ENCODE measurements at places on chromosomes 2 and 18. TPM values are rescaled to one million over a fixed set of nuclear protein-coding genes. Genes with fewer than 3 reads are reported as not detected.

The PTCD3 gene
- polyA plus RNA-seq: 21.7 TPM

The BCL2 gene
- polyA plus RNA-seq: 1.9 TPM

The CPS1 gene
- polyA plus RNA-seq: 0.99 TPM

The HTR2B gene
- polyA plus RNA-seq: 0.49 TPM

The AFF3 gene
- 1.1 TPM for polyA plus RNA-seq

The CYTIP gene
- polyA plus RNA-seq: 1.4 TPM

The C2orf80 gene
- polyA plus RNA-seq: not detected

The ABHD1 gene
- polyA plus RNA-seq: 0.31 TPM

The RNF144A gene
- 2.4 TPM for polyA plus RNA-seq

The UCN gene
- 1.1 TPM for polyA plus RNA-seq

The GPR39 gene
- 0.65 TPM for polyA plus RNA-seq

The GRB14 gene
- polyA plus RNA-seq: 1.1 TPM

The MC5R gene
- 0.20 TPM for polyA plus RNA-seq

The TACR1 gene
- polyA plus RNA-seq: 0.72 TPM

The GPR45 gene
- polyA plus RNA-seq: not detected

The NT5DC4 gene
- polyA plus RNA-seq: not detected

The TMEM182 gene
- 0.96 TPM for polyA plus RNA-seq

The SRD5A2 gene
- polyA plus RNA-seq: not detected

The UNC50 gene
- 26.0 TPM for polyA plus RNA-seq

The MRPL44 gene
- 8.6 TPM for polyA plus RNA-seq

The GCG gene
- 0.14 TPM for polyA plus RNA-seq

The COLEC12 gene
- 1.2 TPM for polyA plus RNA-seq

The ZC3H6 gene
- 0.61 TPM for polyA plus RNA-seq

The ASB18 gene
- polyA plus RNA-seq: not detected

The XDH gene
- 4.7 TPM for polyA plus RNA-seq

The TNS1 gene
- 39.0 TPM for polyA plus RNA-seq

The GREB1L gene
- 0.31 TPM for polyA plus RNA-seq

The CAVIN2 gene
- polyA plus RNA-seq: 11.1 TPM

The PRSS56 gene
- not detected for polyA plus RNA-seq

The ZNF638 gene
- polyA plus RNA-seq: 42.4 TPM

The TSPYL6 gene
- not detected for polyA plus RNA-seq

The RAB6C gene
- polyA plus RNA-seq: 0.02 TPM

The PTRHD1 gene
- 25.8 TPM for polyA plus RNA-seq

The PRLH gene
- not detected for polyA plus RNA-seq

The ARHGEF33 gene
- 0.24 TPM for polyA plus RNA-seq

The DPYSL5 gene
- polyA plus RNA-seq: not detected

The EGR4 gene
- polyA plus RNA-seq: not detected

The BCL11A gene
- polyA plus RNA-seq: 8.6 TPM

The NLRC4 gene
- 0.12 TPM for polyA plus RNA-seq

The MTERF4 gene
- polyA plus RNA-seq: 32.7 TPM

The TRIM43 gene
- not detected for polyA plus RNA-seq

The ZBTB7C gene
- polyA plus RNA-seq: 24.5 TPM

The NPAS2 gene
- 62.7 TPM for polyA plus RNA-seq

The CCDC68 gene
- polyA plus RNA-seq: 1.4 TPM

The VSNL1 gene
- polyA plus RNA-seq: 35.7 TPM

The CAPN14 gene
- polyA plus RNA-seq: 72.7 TPM

The FAM237A gene
- polyA plus RNA-seq: not detected
